ENCODE measurements at places on chromosomes 6 and 20.

DNA sequence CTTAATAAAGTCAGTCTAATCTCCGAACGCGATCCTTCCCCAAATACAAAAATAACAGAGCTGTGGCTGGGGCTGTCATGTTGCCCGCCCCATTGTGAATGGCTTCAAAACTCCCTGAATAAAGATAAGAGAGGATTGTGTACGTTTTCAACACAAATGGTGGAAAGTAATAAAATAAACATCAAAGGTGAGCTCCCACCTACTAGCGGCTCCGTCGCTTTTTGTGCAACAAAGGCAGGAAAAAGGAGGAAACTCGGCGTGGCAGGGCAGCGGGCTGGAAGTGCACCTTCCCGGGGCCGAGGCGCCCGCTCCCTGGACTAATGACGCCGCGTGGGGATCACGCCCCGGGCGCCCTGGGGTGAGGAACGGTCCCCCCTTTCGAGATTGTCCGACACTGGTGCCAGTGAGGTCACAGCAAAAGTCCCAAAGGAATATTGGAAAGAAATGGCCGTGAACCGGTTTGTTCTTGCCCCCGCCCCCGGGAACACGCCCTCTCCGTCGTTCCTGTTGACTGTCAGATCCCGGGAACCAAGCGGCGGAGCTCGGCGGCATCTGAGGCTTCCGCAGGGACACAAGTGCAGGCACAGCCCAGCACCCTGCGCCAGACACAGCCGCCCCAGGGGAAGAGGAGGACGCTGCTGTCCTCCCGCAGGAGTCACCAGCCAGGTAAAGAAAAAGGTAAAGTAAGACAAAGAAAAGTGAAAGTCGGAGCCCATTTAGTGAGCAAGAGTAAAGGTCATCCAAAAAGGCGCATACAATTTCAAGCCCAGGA is 1.1 kb upstream of the FOXQ1 start:
- no peak for DNase-seq

GRCh38 chr20:20552076-20552475 is 160.4 kb downstream of the RALGAPA2 start:
- DNase-seq: no peak

DNA sequence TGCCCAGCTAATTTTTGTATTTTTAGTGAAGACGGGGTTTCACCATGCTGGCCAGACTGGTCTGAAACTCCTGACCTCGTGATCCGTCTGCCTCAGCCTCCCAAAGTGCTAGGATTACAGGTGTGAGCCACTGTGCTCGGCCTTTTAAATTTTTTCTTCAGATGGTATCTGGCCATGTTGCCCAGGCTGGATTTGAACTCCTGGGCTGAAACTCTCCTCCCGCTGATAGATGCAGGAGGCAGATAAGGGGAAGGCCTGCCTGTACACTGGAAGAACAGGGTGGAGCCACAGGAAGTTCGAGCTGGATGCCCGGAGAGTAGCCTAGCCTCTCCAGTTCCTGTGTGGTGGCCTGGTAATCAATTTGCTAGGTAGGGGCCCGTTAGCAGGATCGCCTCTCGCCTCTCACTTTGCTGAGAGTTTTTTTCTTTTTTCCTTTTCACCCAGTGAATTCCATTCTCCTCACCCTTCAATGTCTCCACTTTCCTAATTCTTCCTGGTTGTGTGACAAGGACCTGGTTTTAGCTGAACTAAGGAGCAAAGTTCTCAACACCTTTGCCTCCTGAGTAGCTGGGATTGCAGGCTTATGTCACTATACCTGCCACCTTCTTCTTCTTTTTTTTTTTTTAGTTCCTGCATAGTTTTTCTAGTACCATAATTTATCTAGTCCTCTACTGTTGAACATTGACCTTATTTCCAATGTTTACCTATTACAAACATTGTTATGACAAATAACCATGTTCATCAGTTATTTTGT is 19.4 kb upstream of the ITCH start:
- no peak for DNase-seq

DNA sequence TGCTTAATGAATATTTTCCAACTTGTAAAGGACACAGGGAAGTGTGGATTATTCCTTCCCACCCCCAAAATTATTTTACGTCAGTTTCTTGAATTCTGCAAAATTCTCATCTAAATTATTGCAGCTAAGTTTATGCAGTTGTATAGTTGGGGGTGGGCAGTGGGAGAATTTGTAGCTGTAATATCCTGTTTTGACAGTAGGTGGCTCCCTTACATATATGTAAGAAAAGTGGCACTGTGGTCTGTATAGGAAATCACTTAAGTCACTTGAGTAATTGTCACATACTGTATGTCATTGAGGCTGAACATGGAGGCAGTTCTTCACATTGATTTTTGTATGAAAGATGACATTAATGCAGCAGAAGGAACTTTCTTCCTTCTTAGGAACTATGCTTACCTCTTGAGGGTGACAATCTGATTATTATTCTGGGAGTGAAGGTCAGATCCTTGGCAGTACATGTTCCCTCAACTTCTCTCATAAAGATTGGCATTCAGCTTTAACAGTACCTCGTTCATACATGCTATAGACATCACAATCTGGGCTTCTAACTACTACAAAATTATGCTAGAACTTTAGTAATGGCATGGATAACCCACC is 14.6 kb upstream of the CFAP206 start:
- DNase-seq: no peak

GRCh38 chr6:3509336-3509735 is 52.5 kb upstream of the SLC22A23 start:
- DNase-seq: no peak

DNA sequence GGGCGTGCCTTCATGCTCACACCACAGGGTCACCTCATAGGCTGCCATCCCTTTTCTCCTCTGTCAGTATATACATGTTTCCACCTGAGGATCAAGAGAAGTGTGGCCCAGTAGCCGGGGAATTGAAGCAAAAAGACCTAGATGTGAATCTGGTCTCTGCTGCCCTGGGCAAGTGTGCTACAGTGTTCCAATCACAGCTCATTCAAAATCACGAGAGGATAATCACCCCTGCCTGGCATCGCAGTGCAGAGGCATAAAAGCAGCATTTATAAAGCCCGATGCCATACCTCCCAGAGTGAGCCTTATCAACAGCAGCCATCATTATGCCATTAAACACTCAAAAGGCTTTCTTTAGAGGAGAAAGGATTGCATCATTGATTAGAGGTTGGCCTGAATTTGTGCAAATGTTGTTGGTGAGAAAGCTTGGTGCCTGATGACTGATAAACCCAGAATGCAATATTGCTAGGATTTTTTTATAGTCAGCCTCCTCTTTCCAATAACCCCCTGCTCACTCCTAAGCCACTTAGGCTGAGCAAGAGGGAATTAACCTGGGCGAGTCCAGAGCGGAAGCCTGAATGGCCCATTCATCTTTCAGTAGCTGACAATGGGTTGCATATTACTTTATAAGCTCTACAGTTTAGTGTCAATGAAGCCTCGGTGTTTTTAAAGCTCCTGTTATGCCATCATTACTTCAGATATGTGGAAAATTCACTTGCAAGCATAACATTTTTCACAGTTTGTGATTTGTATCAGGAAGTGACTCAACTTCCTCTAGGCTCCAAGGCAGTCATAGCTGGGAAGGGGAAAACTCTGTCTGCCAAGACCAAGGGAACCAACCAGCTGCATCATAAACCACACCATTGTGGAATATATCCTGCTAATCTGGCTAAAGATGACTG is 92.5 kb upstream of the NXT1 start:
- no peak for DNase-seq

DNA sequence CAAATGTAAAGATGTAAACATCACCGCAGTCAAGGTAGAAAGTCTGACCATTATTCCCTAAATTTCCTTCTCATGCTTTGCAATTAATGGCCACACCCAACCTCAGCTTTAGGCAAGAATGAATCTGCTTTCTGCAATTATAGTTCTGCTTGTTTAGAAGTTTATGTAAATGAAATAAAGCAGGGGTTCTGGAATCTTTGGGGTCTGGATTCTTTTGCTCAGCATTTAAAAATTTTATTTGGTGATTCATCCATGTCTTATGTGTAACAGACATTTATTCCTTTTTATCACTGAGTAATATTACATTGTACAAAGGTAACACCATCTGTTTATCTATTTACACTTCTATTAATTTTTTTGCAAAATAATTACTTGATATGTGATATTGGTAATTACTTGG is 613.6 kb downstream of the UTRN start:
- no peak for DNase-seq

DNA sequence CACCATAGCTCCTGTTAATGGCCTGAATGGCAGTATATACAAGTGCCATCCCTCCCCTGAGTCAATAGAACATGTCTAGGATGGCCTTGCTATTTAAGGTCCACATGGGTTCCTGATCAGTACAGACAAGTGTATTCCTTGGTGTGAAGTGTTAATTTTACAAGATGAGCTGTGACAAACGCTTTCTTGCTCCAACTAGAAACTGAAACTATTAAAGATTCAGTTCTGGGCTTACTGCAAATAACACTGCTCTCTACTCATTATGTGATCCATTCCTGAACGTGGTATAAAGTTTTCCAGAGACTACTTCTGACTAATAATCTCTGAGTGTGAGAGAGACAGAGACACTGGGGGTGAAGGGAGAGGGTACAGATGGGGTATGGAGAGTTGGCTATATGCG is 198.0 kb upstream of the FBXL4 start:
- no peak for DNase-seq

- peak; percentile 92 for DNase-seq
Measured at GRCh38 chr20:2237059-2237458, 58.7 kb upstream of the TGM3 start.

DNA sequence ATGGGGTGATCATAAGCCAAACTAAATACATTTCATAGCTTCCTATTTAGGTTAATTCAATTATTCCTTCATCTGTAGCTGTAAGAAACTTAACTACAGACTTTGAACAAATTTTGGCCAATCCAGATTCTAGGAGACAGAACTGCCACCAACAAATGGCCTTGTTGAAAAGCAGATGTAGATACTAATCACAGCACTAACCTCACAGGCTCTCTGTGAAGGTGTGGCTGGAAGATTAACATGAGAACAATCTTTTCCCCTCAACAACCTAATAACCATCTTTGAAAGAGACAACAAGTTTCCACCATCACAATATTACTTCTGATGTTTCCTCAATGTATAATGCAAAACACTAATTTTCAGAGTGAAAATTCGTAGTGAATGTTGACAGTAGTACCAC is 87.8 kb downstream of the SESN1 start:
- DNase-seq: no peak
